ENCODE measurements at places on chromosomes 6 and 20.

GRCh38 chr6:144737998-144738397 is 452.9 kb downstream of the UTRN start:
- DNase-seq: no peak

DNA sequence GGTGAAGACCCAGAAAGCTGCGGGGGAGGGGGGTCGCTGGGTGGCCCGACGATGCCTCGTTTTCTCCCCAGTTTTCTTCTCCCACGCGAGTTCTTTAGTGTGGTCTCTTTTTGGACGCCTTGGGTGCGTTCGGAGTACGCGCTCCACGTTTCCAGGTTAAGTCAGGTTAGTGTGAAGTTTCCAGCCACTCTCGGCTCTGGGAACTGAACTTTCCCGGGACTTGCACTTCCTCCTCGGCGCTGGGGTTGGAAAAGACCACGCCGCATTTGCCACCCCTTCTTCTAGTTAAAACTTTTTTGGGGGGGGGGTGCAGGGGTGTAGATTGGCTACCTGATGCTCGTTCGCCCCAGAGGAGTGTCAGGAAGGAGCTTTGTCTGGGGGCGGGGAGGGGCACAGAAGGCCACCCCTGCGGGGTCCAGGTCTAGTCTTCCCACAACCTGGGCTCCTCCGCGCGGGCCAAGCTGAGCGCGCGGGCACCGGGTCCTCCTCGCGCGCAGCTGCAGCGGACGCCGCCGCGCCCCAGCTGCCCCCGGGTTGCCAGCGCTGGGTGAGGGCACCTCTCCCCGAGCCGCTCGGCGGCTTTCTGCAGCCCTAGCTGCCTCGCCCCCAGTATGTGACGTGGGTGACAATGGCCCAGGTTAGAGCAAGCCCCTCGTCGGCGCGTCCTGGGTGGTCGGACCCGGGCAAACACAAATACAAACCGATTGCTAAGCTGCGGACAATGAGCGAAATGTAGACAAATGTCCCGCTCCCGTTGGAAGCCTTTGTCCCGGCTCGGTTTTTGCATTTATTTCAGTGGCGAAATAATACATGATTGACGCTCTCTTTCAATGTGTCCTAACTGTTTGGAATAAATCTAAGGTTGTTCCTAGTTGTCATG is 1.7 kb upstream of the NKX2-2 start:
- DNase-seq: no peak

DNA sequence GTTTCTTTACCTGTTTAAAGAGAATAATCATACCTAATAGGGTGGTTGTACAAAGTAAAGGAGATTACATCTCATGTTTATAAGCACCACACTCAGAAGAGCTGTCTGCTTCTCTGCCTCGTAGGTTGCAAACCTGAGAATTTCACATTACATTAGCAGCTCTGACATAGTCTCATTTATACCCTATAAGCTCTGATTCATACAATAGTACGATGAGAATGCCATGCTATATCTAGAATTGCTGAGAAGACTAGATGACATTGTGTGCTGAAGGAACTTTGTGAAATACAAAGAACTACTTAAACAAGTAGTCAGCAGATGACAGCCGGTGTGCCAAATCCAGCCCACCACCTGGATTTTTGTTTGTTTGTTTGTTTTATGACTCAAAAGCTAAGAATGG is 121.2 kb downstream of the ADAT2 start:
- DNase-seq: no peak

DNA sequence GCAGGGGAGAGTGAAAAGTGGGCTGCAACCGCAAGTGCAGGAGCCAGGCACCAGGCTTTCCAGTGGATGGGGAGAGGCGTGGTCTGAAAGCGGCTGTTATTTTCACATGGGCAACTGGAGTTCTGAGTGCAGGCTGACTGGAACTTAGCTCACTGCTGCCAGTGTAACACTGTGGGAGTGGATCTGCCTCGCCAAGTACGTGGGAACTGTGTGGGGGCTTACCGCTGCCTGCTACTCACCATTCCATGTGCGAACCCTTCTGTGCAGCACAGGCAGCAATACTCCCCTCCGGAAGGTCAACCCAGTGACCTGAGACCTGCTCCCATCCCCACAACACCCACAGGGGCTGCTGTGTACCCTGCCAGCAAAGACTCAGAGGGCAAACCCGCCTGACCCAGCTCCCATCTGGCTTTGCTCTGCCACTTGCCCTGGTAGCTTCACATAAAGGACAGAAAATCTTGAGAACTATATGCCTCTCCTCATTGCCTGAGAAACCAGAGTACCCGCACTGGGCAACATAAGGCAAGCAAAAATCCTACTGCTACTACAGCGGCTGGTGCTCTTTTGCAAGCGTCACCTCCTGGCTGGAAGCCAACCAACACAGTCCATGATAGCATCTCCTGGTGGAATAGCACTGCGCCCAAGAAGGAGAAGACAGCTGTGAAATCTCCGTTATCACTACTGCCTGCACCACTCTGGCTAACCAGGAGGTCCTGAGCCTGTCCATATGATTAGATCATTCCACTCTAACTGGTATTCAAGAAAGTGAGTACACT is 54.4 kb upstream of the SIRPG start:
- DNase-seq: no peak

- no peak for DNase-seq
Observed at GRCh38 chr6:67331304-67331703, 1303.8 kb upstream of the ADGRB3 start.

DNA sequence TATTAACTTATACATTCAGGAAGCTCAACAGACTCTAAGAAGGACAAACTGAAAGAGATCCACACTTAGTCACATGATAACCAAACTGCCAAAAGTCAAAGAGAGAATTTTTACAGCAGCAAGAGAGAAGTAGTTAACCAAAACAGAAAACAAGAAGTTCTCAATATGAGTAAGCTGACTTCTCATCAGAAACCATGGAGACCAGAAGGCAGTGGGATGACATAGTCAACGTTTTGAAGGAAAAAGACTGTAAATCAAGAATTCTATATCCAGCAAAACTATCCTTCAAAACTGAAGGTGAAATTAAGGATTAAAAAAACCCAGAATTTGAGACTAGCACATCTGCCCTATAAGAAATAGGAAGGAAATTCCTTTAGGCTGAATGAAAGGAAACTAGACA is 60.4 kb downstream of the COL19A1 start:
- DNase-seq: no peak

- DNase-seq: peak; percentile 67
Observed at GRCh38 chr20:5078399-5078958, 41.3 kb downstream of the PCNA start.

DNA sequence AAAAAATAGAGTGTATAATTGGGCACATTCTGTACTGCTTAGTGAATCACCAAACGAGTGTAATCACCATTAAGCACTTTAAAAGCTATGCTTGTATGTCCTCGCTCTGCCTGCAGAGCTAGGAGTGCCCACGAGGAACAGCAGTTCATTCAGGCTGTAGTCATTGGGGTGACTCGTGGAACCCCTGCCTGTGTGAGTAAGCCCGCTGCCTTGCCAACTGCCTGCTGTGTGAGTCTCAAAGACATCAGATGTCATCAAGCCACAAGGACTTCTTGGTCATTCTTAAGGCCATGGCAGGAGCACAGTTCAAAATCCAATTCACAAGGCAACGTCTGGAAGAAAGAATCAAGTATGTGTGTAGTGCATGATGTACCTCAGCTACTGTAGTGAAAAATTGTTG is 60.4 kb downstream of the FOXO3 start:
- no peak for DNase-seq

GRCh38 chr20:63117661-63118302 is 98.1 kb downstream of the YTHDF1 start:
- DNase-seq: no peak

DNA sequence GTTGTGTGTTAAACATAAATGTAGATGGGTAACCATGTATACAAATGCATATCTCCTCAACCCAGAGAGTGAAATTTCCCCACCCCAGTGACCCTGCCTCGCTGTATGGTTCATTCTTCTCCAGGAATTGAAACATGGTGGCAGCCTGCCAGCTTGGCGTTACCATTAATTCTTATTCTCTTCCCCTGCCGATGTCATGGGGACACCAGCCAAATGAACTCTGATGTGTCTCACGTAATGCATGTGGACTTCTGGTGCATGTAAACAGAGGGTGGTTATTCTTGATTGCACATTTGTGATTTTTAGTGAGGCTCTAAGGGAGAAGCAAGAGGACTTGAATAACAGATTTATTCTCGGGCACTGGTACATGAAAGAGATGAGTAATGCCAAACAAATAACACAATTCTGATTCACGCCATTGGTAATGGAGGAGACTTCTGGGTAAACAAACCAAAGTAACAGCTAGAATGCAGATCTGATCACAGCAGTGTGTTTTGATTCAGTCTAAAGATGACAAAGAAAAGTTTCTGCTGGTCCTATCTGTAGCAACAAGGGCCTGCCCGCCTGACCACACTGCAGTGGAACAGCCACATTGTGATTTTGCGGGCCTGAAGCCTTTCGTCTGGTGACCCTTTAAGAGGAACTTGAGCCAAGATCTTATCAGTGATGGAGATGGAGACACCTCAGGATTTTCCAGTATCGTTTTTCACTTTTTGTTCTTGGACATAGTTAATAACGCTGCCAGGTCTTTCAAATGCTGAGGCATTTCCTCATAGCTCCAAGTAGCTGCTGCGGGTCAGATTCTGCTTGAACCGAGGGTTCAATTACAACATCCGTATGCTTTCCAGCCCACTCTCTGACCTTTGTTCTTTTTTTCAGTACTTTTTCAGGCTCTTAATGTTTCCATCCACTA is 171.8 kb upstream of the AKAP12 start:
- no peak for DNase-seq

DNA sequence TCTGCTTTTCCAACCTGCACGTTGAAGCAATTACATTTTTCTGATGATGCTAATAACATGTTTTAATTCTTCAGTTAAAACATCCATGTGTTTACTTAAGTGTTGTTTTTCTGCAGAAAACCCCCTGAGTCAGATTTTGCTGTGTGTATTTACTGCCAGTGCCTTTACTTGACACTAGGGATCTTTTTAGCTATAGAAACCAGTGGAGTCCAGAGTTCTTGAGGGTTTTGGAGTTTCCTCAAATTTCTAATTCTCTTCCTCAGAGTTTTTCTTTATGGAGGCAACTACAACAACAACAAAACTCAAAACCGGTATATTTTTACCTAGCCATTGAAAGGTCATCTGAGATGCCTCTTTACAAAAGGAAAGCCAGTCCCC is 168.4 kb downstream of the JARID2 start:
- DNase-seq: no peak

DNA sequence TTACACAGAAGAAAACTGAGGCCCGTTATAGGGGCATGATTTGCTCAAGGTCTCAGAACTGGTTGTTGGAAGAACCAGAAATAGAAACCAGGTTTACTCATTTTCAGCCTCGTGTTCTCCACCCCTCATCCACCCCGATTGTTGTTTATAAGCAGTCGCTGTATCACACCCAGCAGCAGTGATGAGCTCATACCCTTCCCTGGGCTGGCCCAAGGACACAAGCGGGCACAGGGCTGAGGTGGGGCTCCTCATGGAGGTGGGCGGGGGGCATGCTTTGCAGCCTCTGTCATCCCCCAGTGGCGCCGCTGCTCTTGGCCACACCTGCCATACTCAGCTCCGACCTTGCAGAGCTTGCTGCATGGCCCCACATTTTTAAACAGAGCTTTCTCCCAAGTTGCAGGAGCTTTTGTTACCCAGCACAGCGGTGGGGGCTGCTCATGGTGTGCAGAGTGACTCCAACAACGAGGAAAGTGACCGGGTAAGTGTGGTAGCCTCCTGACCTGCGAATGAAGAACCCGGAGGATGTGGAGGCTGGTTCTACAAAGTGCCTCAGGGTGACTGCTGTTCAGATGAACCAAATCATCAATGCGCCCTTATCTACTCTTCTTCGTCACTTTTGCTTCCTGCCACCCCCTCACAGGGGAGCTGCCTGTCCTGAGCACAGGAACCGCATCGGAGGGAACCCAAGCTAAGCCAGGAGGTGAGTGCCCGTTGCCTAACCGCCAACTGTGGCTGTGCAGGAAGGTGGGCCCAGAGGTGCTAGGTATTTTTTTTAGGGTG is 43.6 kb upstream of the NKX2-2 start:
- DNase-seq: peak; percentile 45

- no peak for DNase-seq
Observed at GRCh38 chr6:126107475-126108166, 121.3 kb downstream of the TRMT11 start.

DNA sequence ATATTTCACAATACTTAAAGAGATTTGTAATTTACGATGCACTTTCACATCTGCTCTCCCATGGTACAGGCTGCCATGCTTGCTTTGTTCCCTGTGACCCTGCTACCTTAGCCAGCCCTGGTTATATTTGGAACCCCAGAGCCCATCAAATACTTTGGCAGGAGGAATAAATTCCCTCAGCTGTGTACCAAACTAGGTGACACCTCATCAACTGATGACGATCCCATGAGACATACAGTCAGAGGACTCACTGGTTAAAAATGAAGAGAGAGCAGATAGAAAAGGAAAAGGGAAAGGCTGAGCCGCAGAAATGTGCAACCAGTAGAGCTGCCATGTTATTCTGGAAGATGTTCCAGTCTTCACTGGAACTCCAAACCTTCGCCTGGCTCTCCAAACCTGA is 120.0 kb downstream of the SIM1 start:
- no peak for DNase-seq

DNA sequence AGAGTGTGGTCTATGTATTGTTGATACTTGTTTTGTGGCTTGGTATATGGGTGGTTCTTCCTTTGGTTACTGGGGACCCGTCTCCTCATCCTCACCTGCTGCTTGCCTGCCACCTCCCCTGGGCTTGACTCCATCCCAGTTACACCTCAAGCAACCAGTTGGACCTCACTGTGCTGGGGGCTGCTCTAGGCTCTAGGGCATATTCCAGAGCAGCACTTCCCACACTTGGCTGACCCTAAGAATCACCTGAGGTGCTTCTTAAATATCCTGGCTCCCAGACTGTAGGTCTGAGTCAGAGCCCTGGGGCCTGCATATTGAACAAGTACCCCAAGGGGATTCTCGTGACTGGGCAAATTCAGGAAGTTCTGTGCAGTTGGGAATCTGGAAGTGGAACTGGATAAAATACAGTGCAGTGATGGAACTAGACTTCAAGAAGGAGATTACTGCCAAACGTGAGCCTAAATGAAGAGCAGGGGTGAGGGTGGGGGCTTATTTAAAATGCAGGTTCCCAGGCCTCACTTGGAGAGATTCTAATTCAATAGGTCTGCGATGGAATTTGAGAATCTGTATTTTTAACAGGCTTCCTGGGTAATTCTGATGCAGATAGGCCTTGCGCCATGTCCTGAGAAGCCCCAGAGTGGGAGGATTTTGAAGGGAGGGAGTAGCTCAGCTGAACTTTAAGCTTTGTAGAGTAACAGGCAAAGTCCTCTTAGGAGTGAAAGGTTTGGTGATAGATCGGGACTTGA is 7.6 kb downstream of the SPATS1 start:
- no peak for DNase-seq

- no peak for DNase-seq
Observed at GRCh38 chr6:81718126-81718525, 34.4 kb downstream of the TENT5A start.

DNA sequence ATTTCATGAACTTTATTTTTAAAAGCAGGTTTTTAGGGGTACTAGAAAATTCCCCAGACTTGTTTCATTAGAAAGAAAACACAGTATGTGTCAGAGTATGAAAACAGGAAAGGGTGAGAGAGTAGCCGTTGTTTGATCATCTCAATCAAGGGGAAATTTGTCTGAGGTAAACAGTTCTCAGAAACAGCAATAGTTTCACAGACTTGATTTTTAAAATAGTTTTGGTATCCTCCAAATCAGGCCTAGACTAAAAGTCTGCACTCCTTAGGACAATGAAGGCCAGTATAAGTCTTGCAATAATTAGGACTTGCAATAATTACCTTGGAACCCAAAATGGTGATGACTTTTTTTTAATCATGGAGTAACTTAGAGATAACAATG is 176.6 kb upstream of the TAB2 start:
- DNase-seq: no peak

- DNase-seq: no peak
Observed at GRCh38 chr20:8646033-8646441, 422.9 kb upstream of the PLCB4 start.

Measured in activated CD4-positive, CD25-positive, alpha-beta regulatory T cell treated with anti-CD3 and anti-CD28 coated beads, Interleukin-2, amount 50 U/mL, for 72 hours (primary cell).